ENCODE measurements at places on chromosomes 12 and 14.

GRCh38 chr12:67890726-67891258, 98.5 kb upstream of the IFNG-AS1 start:
- DNase-seq = no peak

GRCh38 chr12:80353254-80353653, 90.8 kb upstream of the PTPRQ start:
- DNase-seq = no peak

DNA sequence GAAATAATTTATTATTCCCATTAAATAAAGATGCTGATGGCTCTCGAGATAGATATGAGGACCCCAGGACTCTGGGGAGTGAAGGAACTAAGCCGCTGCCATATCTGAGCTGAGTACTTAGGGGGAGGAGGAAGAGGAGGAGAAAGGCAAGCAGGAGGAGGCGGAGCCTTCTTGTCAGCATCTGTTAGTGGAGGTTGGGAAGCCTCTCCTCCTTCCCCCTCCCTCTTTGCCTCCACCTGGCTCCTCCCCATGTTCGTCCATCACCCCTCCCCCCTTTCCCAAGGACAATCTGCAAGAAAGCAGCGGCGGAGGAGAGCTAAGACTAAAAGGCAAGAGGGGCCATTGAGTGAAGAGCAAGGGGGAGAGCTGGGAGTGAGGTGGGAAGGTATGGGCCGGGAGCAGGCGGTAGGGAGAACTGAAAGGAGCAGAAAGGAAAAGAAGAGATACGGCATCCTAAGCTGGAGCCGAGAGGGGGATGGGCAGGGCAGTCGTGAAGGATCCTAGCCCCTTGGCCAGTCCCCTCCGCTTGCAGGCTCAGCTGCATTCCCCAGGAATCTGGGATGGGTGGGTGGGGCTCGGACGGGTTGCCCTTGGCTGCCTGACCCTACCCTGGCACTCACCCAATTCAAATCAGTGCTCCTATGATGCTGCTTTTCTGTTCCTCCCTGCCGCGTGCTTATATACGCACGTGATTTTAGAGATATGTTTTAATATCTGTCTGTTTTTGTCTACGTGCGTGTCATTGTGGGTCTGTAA, at the start of gene PFKM:
Gene PFKM, plus strand, starts transcription at position 287 of the 756 bp plus-strand sequence. CDS start 3,411 bp downstream, outside the sequence.
- DNase-seq = peak; percentile 50

GRCh38 chr14:92519246-92520101, 5.9 kb downstream of the RIN3 start:
- DNase-seq = no peak

GRCh38 chr14:94710731-94711130, 59.2 kb downstream of the GSC start:
- DNase-seq = no peak

- peak; percentile 40 for DNase-seq
These were observed 92.8 kb upstream of the TMTC2 start for GRCh38 chr12:82593901-82594396.

DNA sequence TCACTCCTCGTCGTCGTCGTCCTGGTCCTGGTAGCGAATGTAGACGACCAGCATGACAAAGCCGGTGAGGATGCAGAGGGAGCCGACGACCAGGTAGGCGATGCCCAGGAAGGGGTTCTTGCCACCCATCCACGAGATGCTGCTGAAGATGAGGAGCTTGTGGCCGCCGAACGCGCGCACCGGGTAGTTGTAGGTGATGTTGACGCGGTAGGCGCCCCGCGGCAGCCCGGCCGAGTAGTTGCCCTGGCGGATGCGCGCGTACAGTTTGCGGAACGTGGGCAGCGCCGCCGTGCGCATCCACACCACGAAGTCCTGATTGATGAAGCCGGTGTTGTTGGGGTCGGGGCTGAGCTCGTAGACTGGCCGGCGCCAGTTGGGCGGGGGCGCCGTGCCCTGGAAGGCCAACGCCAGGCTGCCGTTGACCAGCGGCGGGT, 1.0 kb downstream of the TMEM30B start:
- no peak for DNase-seq

GRCh38 chr14:33484264-33484663, 466.6 kb downstream of the EGLN3 start:
- DNase-seq = no peak

Data from NCI-H446 (cell line).